Caki2 (cell line): ENCODE measurements at places on chromosomes 7 and 10.
A peak's percentile ranks its signal among the peaks of the same experiment; 100 is the strongest.

- no peak for DNase-seq
Observed at GRCh38 chr7:52257890-52258289, 777.5 kb upstream of the POM121L12 start.

- DNase-seq: peak; percentile 33
Observed at GRCh38 chr10:23343591-23344240, 881 bp downstream of the C10orf67 start.

DNA sequence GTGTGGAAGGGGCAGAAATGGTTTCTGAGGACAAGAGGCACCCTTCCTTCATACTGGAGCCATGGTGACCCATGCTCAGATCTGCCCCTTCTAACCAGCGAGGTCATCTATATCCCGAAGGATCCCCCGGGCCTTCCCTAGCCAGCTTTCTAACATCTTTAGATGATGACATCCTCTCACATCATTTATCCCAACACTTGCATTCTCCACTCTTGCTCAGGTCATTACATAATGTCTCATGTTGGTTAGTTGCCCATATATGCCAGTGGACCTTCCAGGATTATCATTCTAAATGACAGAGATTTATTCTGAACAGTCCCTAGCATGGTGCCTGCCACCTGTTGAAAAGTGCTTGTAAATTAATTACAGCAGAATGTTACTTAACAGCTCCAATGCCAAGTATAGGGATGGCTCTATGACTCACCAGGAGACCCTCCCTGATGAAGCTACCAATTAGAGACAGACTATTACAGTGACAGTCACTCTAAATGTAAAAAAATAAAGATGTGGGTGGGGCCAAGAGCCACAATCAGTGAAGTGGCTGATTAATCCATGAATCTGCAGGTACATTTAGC lies 22.6 kb upstream of the ABLIM1 start:
- DNase-seq: no peak

DNA sequence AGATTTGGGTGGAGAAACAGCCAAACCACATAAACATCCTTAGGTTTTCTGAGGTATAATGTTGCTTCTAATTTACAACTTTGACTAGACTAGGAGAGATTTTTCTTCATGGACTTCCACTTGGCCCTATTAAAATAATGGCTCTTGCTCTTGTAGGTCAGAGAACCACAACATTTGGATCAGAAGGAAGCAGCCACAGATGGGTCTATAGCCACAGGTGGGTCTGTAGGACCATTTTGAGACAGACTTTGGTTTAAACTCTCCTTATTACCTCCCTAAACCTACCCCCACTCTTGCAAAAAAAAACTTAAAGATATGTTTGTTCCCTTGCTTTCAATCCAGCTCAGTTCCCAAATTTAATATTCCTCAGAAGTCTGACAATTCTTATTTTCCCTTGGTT lies 1260.8 kb downstream of the GATA3 start:
- no peak for DNase-seq

- no peak for DNase-seq
Observed at GRCh38 chr10:102776779-102777456, 33.2 kb downstream of the WBP1L start.

- no peak for DNase-seq
Observed at GRCh38 chr10:112524641-112525040, 77.6 kb downstream of the VTI1A start.

GRCh38 chr10:86632951-86633350 lies 21.4 kb upstream of the OPN4 start:
- DNase-seq: no peak

GRCh38 chr7:95608359-95609173 lies 12.2 kb upstream of the PDK4 start:
- DNase-seq: peak; percentile 94

DNA sequence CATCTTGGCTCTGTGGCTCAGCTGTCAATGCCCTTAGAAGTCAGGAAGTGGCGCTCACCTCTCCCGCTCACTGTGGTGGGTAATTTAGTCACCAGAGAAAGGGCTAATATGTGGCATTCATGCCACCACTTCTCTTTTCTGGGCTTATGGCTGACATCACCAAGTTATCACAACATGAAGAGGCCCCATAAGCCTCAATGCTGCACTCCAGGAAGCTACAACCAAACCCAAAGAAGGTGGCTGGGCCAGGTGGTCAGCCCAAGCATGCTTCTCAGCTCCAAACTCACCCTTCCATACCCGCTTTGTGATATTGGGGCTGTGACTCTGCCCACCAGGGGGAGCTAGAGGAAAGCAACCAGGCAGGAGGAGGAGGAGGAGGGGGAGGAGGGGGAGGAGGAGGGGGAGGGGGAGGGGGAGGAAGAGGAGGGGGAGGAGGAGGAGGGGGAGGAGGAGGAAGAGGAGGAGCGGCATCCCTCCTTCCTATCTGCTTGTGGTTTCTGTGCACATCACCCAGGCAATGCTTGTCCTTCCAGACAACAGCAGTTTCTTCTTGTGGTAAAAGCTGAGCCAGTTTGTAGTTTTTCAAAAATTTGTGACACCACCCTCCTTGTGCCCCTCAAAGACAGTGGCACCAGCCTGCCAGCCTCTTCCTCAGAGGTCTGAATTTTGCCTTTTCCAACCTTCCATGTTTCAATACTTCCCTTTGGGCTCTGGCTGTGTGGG lies 42.1 kb downstream of the CYP26A1 start:
- peak; percentile 36 for DNase-seq

GRCh38 chr7:29453021-29453420 lies 110.6 kb upstream of the PRR15 start:
- DNase-seq: no peak

GRCh38 chr10:78212786-78213175 lies 179.1 kb downstream of the RPS24 start:
- no peak for DNase-seq

GRCh38 chr10:110833941-110834628 lies 37.6 kb upstream of the PDCD4 start:
- no peak for DNase-seq

- DNase-seq: no peak
Observed at GRCh38 chr10:70634011-70634410, 31.5 kb upstream of the PRF1 start.

DNA sequence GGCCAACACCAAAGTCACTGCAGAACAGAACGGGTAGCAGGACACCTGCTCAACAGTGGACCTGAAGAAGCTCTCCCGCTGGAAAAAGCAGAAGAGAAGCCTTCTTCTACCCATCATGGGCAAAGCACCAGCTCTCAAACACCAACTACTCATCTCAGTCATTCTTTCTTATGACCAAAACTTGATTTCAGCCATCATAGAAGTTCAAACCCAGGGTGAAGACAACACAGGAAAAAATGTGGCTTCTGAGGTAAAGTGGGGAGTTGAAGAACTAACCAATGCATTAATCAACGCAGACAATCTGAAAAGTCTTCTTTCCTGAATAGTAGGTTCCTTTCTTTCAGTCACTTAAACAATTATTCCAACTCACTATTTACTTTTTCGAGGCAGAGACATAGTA lies 83.3 kb downstream of the ELMO1 start:
- DNase-seq: no peak

GRCh38 chr7:40072268-40072667 lies 62.2 kb downstream of the MPLKIP start:
- no peak for DNase-seq

GRCh38 chr7:2807845-2808772 lies 36.0 kb downstream of the GNA12 start:
- no peak for DNase-seq

DNA sequence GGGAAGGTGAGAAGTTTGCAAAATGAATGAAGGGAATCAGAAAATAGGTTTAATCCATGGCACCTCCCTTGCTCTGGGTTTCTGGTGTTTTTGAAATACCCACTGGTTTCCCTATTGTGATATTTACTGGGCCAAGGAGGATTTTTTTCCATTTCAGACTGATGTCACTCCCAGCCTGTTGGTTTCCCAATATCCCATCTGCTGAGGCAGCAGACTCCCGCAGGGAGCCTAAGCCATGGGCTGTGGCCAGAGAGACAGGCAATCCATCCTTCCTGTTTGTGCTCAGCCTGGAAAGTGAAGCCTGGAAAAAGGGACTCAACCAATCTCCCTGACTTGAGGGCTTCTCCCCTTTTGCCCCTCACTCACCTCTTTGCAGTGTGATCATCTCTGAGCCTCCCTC lies 22.8 kb downstream of the FAM107B start:
- DNase-seq: no peak

GRCh38 chr10:96341219-96342182 lies 17.3 kb downstream of the OPALIN start:
- no peak for DNase-seq

DNA sequence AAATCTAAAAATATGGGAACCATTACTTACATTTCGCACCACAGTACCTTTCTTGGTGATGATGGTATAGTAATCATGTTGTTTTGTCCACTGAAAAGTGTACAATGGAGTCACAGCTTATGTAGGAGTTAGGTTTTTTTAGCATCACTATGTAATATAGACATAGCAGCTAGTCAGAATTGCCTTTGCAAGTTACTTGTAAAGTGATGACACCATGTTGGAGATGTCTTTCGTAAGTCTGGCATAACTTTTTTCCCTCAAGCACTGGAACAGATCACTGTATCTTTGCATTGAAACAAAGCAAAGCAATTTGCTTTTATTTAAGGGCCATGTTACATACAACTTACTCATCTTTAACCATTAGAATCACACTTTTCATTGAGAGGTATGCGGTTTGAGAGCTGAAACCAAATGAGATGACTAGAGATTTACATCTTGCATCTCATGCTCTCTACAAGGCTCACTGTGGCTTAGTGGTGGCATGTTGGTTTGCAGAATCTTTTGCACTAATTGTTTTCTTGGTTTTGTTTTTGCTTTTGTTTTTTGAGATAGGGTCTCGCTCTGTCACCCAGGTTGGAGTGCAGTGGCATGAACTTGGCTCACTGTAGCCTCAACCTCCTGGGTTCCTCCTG lies 18.3 kb downstream of the UBN2 start:
- no peak for DNase-seq

DNA sequence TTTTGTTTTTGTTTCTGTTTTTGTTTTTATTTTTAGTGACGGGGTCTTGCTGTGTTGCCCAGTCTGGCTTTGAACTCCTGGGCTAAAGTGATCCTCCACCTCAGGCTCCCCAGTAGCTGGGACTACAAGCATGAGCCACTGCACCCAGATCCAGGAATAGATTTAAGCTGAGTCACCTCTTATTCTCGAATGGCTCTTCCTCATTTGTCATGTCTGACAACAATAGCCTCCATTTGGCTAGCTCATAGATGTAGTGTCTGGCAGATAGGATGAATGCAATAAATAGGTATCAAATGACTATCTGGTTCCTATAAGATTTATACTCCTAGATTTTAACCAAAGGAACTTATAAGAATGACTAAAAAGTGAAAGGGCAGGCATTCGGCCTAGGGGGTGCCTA lies 172.9 kb downstream of the TMEM26 start:
- DNase-seq: peak; percentile 19

- no peak for DNase-seq
Observed at GRCh38 chr10:132550366-132551092, 12.9 kb downstream of the INPP5A start.

DNA sequence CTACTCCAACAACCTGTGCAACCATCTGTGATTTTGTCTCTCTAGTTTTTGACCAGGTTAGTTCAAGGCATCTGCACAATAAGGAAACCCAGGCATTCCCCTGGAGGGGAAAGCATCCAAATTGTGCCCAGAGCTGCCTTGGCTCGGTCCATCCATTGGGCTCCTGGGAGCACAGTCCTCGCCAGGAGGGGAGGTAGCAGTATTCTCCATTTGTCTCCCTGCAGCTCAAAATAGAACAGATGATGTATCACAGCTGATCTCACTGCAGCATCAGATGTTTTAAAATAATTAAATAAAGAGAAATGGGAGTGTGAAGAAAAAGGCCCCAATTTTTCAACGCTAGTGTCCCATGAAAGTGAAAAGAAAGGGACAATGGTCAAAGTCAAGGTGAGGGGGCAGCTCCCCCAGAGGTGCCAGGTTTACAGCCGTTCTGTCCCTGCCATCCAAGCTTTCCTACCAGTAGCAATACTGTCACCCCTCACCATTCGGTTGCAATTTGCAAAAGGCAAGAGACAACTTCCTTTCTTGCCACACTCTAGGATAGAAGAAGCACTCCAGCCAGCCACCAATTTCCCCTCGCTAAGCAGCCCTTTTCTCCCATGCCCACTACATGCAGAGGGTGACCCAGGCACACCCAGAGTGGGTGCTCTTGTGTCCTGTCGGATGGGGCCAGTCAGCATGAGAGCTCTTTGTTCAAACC lies 43.7 kb downstream of the KCNMA1 start:
- DNase-seq: no peak

GRCh38 chr7:147182874-147183273 lies 1066.3 kb downstream of the CNTNAP2 start:
- DNase-seq: no peak

DNA sequence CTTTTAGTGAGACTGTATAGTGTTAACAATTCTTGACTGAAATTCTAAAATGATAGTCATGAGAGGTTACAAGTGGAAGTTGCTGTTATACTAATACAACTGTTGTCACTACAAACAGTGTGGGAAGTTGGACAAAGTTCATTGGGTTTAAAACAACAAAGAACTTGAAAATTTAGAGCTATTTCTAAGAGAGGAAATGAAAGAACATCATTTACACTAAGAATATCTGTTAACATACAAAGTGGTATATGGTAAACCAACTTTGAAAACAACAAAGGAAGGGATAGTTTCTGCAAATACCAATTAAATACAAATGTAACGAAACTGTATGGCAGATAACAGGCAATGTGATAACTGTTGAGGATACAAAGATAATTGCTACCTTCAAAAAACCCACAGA lies 11.6 kb downstream of the MTPN start:
- no peak for DNase-seq

DNA sequence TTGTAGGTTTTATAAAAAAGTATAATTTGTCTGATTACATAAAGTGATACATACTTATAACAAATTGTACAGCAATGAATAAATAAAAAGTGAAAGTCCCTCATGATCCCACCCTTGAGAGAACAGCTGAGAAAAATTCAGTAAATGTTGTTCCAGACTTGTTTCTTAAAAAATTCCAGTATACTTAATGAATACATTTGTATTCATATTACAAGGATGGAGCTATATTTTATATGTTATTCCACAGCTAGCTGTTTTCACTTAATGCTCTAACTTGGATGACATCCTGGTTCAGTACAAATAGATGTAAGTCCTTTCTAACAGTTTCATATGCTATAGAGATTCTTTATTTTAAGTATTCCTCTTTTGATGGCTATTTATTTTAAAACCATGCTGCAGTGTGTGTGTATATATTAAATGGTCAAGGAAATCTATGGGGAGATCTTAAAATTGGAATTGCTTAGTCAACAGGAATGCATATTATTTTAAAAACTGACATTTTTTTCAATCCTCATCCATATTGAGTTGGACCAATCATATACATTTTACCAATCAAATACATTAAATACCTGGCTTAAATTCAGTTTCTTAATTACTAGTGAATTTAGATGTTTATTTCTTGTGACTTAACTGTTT lies 8.9 kb downstream of the STAMBPL1 start:
- no peak for DNase-seq
